ENCODE measurements at places on chromosomes 5 and 9.

- DNase-seq, result peak; percentile 65
Measured at GRCh38 chr9:106860721-106861639, 2.0 kb upstream of the ZNF462 start.

DNA sequence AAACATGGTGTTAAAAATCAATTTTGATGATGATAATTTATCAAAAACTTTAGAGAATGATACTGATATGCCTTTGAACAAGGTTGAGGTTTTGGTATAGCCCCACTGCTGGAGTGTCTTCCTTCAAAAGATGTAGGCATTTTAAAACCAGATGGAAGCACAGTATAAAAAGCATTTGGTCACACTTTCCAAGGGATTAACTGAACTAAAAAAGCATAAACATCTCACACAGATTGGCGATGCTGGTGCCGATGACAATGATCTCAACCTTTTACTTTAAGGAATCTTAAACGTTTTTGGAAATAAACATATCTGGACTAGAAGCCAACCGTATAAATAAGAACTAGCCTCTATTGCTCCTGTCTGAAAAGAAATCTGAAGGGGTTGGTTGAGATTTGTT lies 488.4 kb downstream of the ENC1 start:
- DNase-seq, result no peak

GRCh38 chr5:42953041-42953440 lies 87.1 kb downstream of the ANXA2R start:
- no peak for DNase-seq

GRCh38 chr9:89915187-89915586 lies 310.4 kb downstream of the GADD45G start:
- DNase-seq, result no peak

DNA sequence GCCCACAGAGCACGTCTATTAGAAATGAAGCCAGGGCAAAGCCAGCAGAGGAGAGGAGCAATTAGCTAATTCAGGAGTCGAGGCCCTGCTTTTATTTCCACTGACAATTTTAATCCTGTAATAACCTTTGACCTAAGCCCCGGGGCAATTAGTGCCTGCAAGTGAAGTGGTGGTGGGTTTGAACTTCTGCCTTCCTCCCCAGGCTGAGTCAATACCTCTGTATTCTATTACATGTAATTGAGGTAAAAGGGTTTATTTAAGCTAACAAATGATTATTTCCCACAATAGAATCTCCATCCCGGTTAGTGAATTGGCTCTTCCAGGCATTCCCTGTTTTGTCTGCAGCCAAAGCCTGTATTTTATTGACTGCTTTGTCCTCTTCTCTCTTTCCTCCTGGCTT lies 49.9 kb downstream of the FGF18 start:
- DNase-seq, result no peak

- no peak for DNase-seq
Measured at GRCh38 chr5:74116266-74116665, 490.3 kb downstream of the ARHGEF28 start.

- peak; percentile 28 for DNase-seq
Measured at GRCh38 chr9:20619487-20620200, 2.7 kb downstream of the MLLT3 start.

GRCh38 chr9:85200726-85201404 lies 531.3 kb downstream of the NTRK2 start:
- no peak for DNase-seq

GRCh38 chr5:171945066-171945465 lies 61.4 kb downstream of the FBXW11 start:
- no peak for DNase-seq

DNA sequence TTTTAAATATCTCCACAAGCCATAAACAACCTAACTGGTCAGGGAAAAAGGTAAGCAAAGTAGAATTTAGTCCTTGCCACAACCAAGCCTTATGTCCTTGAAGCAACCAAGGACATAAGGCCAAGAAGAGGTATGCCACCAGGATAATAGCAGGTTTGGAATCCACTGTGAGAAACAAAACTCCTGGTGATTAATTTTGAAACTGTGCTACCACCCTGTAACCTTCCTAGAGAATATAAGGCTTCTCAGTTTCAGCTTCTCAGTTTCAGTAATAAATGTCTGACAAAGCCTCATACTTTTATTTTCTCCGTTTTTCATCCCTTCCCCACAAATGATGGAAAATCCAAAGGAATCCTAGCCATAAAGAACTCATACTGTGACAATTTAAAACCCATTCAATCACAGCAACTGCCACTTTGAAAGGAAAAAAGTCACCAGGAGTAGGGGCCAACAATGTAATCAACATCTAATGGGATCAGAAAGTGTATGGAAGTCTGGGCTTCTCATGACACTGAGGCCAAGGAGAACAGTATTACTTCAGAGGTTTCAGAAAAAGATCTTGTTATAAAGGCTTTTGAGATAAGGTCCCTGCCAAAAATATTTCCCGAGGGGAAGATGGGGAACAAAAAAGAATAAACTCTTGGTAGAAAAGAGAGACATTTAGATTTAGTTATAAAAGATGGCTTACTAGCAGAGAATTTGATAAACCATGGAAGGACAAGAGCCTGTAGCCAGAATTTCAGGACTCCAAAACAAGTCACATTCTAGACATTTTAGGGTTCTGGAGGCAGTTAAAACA lies 189.2 kb downstream of the TSSK1B start:
- DNase-seq, result no peak

- DNase-seq, result no peak
Measured at GRCh38 chr9:113756476-113757192, 119.5 kb upstream of the ZNF618 start.

GRCh38 chr5:116651653-116652052 lies 77.0 kb upstream of the SEMA6A start:
- DNase-seq, result no peak

- no peak for DNase-seq
Measured at GRCh38 chr5:96626956-96627355, 35.2 kb upstream of the CAST start.

- DNase-seq, result peak; percentile 69
Measured at GRCh38 chr9:131302244-131303075, 12.9 kb downstream of the PLPP7 start.
